Right renal pelvis (tissue), 4 donors: ENCODE measurements at places on chromosomes 12 and 14. TPM values are rescaled to one million over a fixed set of nuclear protein-coding genes. Genes with fewer than 3 reads are reported as not detected.

EIF2S3B gene
- polyA plus RNA-seq: 1.6 TPM

RNASE4 gene
- 6.5 TPM for polyA plus RNA-seq

SLC6A12 gene
- 14.1 TPM for polyA plus RNA-seq

KIF26A gene
- polyA plus RNA-seq: 9.6 TPM
